HuH-7 (cell line): ENCODE measurements at places on chromosomes 7 and 10.

DNA sequence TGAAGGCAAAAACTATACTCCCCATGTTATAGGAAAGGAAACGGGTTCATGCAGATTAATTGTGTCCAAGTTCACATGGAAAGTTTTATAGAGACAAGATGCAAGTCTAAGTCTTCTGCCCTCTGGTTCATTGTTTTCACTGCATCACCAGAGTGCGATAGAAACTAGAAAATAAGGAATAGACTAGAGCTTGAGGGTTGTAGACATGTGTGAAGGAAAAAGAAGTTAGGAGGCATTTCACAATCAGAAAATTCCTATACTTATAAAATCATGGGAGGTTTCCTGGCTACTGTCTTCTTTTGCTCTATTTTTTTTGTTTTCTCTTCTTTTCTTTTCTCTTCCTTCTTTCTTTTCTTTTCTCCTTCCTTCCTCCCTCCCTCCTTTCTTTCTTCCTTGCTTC is 329.8 kb downstream of the PLXDC2 start:
- no peak for DNase-seq

DNA sequence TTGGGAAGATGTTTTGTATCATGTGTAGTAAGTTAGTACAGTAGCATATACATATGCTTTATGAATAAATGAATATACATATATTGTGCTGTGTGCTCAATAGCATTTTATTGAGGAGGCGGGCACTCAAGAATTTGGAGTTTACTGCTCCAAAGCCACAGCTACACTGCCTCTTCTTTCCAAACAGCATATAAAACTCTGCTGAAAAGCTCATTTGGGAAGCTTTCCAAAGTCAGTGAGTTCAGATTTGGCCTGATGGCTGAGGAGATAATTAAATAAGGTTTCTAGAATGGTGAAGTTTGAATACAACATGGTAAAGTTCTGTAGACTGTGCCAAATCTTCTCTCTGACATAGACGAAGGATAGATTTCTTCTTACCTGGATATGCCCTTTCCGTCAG is 29.8 kb downstream of the CDK1 start:
- DNase-seq, result no peak

DNA sequence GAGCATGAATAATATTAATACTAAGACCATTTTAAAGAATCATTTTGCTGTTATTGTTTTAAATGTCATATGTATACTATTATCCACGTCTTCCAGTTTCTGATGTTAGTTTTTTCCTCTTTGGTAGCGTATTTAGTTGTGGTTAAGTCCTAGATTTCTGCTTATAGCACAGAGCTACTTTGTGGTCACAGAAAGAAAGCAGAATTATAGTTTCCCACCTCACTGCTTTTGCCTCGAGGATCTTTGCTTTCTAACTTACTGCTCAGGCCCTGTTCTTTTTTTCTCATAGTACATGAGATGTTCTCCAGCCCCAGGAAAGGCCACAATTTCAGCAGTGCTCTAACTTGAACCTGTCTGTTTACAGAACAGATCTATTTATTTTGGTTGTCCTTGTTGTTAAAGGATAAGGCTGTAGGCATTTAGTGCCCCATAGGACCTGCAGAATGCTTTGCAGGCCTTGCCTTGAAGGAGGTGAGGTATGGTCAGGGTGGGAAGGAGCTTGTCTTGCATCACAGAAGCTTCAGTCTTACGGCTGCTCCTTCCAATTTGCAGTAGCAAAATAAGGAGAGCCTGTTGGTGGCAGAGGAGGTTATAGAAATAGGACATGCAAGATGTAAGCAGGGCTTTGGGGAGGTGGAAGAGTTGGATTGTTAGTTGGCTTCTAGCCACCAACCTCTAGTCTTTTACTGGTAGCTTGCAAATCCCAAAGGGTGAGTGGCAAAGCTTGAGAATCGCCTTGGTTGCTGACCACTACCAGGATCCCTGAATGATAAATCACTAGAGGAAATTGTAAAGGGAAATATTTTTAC is 129.1 kb downstream of the LRRC4 start:
- DNase-seq, result no peak

DNA sequence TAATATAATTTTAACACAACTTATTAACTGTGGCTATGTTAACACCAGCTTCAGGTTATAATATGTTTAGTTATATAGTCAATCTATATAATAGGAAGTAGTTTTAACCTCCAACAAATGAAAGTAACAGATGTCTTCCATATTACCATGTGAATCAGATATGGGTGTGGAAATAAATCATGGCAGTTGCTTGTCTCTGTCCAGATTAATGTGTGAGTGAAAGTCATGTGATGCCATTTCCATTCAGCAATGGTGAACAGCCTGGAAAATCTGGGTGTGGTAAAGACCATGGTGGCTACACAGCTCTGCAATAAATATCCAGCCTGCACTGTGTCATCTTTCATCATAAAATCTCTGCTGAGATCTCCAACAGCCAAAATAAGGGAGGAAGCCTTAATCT is 27.8 kb downstream of the HEPACAM2 start:
- DNase-seq, result no peak

- peak; percentile 14 for DNase-seq
These were observed 53.6 kb upstream of the LRRC17 start for GRCh38 chr7:102859084-102859798.

DNA sequence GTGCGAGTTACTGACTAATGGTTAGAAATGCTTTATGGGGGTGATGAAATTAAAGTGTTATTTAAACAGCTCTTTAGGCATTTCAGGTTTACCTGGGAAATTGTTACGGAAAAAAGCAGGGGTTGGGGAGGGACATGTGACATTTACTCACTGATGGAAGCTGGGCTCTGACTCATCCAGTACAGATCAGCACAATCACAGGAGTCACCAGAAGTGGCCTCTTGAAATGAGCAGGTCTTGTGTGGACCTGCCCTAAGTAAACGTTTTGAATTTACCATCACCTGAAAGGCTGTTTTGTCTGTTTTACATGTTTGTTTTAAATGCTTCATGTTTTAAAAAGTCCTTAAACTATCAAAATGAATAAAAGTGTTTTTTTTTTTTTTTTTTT is 2.3 kb downstream of the GLRX3 start:
- peak; percentile 59 for DNase-seq

- no peak for DNase-seq
These were observed 52.7 kb downstream of the CRTAC1 start for GRCh38 chr10:97977673-97978072.

DNA sequence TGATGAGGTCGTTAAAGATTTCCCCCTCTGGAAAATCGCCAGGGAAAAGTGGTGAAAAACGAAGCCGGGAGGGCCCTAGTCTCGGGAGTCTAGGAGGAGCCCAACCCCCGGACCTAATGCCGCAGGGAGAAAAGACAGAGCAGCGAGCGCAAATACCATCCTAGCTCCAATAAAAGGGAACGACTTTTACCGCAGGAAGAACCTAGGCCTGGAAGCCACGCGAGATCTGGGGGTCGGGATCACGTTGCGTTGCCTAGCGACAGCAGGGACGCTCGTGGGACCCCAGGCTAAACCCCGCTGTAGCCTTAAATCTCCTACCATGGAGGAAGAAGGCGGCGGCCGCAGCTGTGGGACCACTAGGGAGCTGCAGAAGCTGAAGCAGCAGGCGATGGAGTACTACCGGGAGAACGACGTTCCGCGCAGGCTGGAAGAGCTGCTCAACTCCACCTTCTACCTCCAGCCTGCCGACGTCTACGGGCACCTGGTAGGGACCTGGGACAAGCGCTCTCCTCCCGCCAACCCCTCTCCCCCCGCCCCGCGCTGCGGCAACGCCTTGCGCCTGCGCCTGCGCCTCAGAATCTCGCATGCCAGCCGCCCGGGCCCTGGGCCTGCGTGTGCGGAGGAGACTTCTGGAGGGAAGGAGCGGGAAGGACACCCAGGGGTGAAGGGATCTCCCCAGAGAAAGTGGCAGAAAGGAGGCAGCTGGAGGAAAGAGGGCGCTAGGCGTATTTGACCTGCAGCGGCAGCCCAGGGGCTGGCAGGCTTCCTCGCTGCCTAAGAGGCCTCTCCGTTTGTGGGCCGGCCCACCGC is at the start of gene ENO4:
Gene ENO4, plus strand, starts transcription at position 252 of the 810 bp plus-strand sequence. Its CDS starts 68 bp downstream, at position 320.
- DNase-seq, result peak; percentile 36

GRCh38 chr10:58266003-58266825 is 1.5 kb downstream of the IPMK start:
- no peak for DNase-seq

DNA sequence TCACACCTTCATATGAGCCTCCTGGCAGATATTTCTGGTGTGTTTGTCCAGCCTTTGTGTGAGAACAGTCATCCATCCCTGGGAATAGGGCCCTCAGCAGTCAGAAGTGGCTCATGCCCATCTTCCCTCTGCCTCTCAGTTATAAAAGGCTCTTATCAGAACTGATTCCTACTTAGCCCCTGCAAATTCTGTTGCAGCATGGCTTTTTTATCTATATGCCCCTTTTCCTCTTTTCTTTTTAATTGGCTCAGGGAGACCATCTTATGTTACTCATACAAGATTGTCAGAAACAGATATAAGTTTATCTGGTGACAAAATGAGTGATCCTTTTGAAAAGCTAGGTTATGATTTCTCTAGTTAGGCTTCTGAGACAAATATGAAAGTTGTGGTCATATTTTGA is 194.1 kb downstream of the CREB5 start:
- no peak for DNase-seq

DNA sequence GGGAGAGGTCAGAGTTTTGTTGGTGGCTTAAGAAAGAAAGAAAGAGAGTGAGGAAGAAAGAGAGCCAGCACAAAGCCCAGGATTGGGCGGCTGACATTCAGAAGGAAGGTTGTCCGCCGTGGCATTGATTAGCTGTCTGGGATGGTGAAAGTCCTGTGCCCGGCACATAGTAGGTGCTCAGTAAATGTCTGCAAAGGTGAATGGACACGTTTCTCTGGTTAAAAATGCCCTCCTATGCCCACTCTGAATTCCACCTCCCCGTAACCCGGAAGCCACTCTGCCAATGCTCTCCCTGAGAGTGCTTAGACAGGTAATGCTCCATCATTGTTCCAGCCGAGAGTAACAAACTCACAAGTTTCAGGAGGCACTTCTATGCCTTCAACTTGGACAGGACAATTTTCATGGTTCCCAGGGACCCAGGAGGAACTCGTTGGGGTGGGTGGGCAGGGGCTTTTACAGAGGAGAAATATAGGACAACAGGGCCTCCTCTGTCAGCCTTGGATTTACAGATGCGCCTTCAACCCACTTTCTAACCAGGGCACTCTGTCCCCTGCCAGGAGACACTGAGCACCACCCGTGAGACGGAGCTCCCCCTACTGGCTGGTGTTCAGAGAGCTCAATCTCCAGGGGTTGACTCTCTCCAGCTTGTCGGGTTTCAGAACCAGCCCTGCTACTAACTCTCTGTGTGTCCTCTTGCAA is 411.5 kb upstream of the ZMIZ1 start:
- DNase-seq, result peak; percentile 68

GRCh38 chr7:26584987-26585665 is 279.3 kb downstream of the SKAP2 start:
- DNase-seq, result no peak

- DNase-seq, result no peak
These were observed 38.7 kb downstream of the CDK6 start for GRCh38 chr7:92797693-92798092.

GRCh38 chr10:6337382-6337781 is 134.7 kb downstream of the PFKFB3 start:
- DNase-seq, result no peak

DNA sequence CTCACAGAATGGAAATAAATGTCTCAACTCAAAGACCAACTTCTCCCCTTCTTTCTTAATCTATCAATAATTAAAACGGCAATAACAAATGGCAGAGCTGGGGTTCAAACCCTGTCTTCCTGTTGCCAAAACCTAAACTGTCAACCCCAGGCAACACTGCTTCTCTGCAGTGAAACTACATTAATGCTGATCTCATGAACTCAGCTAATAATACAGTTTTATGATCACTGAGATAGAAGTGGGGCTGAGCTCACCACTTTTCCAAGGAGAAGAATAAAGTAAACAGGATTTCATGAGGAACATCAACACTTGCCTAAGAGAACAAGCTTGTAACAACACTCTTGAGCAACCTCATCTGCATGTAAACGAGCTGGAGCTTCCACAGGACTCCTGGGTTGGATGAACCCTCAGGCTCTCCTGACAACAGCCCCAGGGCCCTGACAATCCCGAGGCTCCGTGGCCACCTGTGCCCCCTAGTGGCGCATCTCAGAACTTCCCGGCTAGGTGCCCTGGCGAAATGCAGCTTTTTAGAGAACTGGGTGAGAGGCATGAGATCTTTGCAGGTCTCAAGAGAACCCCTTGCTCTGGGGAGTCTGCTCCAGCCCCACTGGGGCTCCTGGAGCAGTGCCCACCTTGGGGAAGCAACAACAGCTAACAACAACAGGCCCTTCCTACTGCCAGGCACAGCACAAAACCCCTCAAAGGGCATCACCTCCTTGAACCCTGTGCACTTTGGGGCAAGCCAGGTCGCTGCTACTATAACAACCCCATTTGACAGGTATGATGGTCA is 169.3 kb downstream of the SH3PXD2A start:
- peak; percentile 95 for DNase-seq

- DNase-seq, result no peak
These were observed 124.1 kb upstream of the TEX47 start for GRCh38 chr7:88919478-88920131.

- no peak for DNase-seq
These were observed 15.9 kb downstream of the PTPRE start for GRCh38 chr10:127922675-127923366.

DNA sequence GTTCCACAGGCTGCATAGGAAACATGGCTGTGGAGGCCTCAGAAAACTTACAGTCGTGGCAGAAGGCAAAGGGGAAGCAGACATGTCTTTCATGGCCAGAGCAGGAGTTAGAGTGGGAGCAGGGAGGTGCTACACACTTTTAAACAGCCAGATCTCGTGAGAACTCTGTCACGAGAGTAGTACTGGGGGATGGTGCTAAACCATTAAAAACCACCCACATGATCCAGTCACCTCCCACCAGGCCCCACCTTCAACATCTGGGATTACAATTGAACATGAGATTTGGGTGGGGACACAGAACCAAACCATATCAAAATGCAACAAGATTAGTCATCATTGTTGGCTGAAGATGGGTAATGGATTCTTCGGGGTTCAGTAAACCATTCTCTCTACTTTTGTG is 65.4 kb upstream of the PDCD4 start:
- no peak for DNase-seq

DNA sequence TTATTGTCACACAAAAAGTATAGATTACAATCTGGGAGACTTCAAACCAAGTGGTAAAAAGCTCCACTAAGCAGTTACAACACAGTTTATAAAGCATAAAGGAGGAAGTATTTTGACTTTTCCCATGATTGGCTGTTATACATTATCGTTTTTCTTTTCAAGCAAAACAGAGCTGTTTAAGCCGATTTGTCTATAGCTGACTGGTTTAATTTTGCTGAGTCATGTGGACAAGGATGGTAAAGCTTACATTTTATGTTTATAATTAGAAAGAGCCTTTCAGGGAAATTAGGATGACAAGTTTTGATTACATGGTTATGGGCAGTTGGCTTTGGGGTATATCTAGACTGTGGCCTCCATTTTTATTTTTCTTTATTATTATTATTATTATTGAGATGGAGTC is 152.5 kb upstream of the STK17A start:
- no peak for DNase-seq

GRCh38 chr7:158814637-158815036 is 14.7 kb downstream of the ESYT2 start:
- no peak for DNase-seq

DNA sequence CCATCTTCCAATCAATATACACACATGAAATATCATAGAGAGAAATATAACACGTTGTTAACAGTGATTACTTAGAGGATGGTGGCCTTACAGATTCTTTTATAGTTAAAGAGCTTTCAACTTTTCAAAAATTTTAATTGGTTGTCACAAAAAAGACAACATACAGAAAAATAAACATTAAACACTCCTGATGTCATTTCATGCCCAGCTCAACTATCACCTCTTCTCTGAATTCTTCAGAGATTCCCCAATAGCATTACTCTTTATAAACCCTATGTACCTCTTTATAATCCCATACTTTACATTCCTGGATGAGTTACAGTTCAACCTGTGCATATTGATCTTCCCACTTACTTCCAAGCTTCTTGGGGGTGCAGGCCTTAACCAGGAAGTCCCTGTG is 159.8 kb downstream of the POU6F2 start:
- no peak for DNase-seq
